Thymus (tissue), 14 donors: ENCODE measurements at places on chromosomes 2 and 18. TPM values are rescaled to one million over a fixed set of nuclear protein-coding genes. Genes with fewer than 3 reads are reported as not detected.

KLHL30 gene
- total RNA-seq = 0.05 TPM

NCKAP5 gene
- 2.0 TPM for total RNA-seq

SLC19A3 gene
- 0.57 TPM for total RNA-seq

C2orf72 gene
- 0.05 TPM for total RNA-seq

NFU1 gene
- 42.8 TPM for total RNA-seq

DYNAP gene
- 0.09 TPM for total RNA-seq

CLIP4 gene
- 12.5 TPM for total RNA-seq

TRPM8 gene
- total RNA-seq = 0.19 TPM

SALL3 gene
- under 0.01 TPM for total RNA-seq

GRHL1 gene
- 1.2 TPM for total RNA-seq

CRYGC gene
- total RNA-seq = not detected

CHRND gene
- 0.57 TPM for total RNA-seq

DNA sequence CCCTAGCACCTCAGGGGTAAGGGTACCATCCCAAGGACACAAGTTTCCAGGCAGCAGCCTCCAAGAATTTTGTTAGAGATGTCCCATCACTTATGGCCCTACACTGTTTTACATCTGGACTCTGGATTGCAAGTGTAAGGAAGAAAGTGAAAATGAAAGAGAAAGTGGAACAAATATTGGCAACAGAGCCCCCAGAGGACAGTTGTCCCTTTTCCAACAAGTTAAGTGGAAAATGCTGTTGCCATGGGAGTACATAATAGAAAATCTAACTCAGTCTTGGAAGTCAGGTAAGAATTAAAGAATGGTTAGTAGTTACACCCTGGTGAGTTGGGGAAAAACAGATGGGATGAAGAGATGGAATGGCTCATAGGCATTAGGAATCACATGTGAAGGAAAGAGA, 50.6 kb downstream of the TTC21B start:
- DNase-seq = no peak

DNA sequence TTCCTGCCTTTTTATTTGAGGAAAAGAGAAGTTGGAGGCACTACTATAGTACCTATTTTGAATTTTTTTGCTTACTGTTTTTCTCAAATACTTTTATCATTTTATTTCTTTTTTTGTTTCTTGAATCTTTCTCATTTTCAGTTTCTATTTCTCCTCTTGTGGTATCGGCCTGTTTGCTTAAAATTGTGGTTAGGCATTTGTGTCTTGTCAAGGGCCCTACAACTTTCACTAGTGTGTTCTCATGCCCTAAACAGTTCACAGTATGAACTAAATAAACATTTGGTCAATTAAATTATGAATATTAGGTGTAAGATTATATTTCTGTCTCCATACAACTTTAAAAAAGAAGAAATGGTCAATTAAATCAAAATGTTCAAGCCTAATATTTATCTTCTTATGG, 613.5 kb downstream of the MBD2 start:
- no peak for DNase-seq

DNA sequence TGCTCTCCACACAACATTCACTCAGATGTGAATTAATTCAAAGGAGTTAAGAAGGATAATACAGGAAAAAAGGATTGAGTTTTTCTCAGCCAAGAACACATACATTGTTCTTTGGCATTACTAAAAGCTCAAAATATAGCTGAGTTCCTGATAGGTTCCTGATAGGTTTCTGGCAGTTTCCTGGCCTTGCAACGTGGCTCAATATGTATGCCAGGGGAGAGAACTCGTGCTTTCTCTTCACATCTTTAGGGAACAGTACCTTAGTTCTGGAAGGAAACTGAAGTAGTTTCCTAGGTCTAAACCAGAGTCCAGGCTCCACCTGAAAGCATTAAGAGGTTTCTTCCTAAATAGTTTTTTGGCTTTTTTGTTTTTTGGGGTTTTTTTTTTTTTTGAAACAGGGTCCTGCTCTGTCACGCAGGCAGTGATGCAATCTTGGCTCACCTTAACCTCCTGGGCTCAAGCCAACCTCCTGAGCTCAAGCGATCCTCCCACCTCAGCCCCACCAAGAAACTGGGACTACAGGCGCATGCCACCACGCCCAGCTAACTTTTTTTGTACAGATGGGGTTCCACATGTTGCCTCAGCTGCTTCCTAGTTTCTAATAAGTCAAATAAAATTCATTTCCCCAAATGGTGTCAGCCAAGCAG, 42.8 kb downstream of the ESCO1 start:
- no peak for DNase-seq

- no peak for DNase-seq
Observed at GRCh38 chr2:141605163-141605562, 525.7 kb downstream of the LRP1B start.

DNA sequence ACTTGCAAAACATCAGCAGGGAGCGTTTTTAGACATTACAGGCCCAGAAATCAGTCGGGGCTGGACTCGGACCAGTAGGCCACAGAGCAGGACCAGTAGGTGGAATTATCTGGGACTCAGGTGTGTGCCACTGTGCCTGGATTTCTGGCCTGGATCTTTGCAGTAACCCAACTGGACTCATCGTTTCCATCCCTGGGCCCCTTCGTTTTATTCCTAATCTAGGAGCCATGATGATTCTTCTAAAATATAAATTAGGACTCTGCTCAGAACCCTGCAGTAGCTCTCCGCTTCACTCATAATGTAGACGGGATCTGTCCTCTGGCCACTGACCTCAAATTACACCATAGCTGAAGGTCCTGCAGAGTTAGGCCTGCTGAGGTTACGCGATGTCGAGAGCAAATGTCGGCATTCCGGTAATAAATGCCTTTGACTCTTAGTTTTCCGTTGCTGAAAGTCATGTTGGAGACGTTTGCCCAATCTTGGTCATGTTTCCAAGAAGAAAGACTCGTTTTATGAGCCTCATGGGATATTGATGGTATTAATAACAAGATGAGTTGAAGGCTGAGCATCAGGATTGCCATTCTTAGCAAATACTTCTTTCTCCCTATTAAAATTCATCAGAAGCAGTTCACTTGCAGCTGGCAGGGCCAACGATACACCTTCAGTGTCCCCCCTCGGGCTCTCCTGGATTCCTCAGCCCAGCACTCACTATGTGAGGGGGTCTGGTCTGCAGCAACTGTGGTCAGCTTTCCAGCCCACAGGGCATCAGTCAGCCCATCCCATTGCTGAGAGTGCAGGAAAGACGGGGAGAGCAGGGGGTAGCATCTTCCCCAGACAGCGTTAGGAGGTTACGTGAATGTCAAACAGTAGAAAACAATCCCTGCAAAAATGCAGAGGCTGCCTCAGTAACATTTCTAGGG, 39.9 kb upstream of the KLF11 start:
- DNase-seq = no peak

DNA sequence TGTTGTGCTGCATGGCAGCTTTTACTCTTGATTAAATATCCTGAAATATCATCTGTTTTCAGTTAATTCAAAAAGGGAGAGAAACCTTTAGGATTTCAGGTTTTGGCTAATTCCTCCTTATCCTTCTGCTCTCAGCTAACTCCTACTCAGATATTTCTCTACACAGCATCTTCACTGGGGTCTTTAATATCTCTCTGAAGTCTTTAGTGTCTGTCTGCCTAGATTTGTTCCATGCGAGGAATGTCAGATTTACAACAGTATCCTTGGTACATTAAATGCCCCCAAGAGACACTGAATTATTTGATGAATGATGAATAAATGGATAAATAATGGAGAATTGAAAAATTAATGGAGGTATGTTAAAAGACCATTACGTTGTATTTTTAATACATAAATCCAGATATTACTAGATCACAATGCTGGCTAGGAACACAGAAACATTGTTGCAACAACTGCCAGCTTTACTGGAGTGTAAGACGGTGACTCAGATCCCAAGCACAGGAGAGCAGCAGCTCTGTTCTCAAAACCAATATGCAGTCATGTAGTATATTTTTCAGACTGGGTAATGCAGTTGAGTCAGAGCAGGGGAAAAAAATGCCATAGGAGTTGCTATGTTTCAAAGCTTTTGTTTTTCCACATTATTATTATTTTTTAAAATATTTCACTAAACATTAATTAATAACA, 388.0 kb upstream of the SYT4 start:
- no peak for DNase-seq

DNA sequence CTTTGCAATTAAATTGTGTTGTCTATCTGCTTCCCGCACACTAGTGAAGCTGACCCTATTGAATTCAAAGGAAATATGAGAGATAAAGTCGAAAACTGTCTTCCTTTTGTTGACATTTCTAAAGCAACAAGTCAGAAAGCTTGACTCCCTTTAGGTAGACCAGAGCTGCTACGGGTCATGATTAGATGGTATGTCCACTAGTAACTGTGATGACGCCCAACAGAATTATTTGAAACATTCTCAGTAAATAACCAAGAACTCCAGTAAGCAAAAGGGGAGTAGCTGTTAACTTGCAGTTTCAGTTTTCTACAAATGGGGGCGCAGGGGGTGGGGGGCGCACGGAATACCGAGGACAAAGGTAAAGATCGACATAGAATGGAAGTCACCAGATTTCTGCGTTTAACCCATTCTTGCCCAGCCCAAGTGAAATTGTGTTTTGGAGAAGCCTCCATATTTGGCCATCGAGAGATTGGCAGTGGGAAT, 56.4 kb downstream of the CRIM1 start:
- DNase-seq = no peak

- no peak for DNase-seq
Observed at GRCh38 chr2:104200533-104201168, 653.3 kb upstream of the POU3F3 start.

GRCh38 chr2:104384961-104385360, 469.0 kb upstream of the POU3F3 start:
- DNase-seq = no peak

GRCh38 chr2:110804915-110805314, 72.5 kb downstream of the ACOXL start:
- peak; percentile 33 for DNase-seq

DNA sequence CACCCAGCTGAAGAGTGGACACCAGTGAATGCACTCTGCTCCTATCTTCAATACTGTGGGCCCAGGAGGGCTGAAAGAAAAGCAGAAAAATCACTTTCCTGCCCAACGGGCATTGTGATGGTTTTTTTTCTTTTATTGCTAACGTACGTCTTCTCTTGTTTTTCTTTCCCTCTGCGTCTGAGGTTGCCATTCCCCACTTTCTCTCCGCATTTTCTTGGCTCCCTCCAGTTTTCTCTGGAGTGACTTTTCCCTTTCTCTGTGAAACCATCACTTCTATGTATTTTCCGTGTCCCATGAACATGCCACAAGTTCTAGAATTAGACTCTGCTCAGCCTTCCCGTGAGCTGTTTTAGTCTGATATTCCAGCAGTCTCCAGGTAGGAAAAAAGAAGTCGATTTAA, 169.2 kb downstream of the BCL2 start:
- no peak for DNase-seq

- no peak for DNase-seq
Observed at GRCh38 chr2:185433824-185434223, 304.8 kb upstream of the FSIP2 start.

- DNase-seq = no peak
Observed at GRCh38 chr2:127416506-127417001, 1.7 kb upstream of the PROC start.

DNA sequence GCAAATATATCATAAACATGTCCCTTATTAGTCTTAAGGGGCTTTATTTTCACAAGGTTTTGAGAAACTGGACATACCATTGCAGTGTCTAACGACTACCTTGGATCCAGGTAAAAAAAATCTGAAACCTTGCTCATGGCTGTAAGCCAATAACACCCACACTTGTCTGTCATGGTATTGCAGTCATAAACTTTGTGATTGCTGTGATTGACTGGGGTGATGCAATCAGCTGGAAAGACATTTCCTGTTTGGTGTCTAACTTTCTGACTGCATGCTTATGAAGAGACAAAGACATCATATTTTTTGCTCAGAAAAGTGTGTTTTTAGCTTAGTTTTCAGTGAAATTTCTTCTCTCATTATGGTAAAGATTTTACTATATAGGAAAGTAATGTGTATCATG, 635.0 kb downstream of the TSN start:
- no peak for DNase-seq

- no peak for DNase-seq
Observed at GRCh38 chr18:80167331-80167730, 58.3 kb downstream of the ADNP2 start.

- DNase-seq = no peak
Observed at GRCh38 chr2:30645081-30645744, 162.0 kb downstream of the CAPN13 start.

- DNase-seq = no peak
Observed at GRCh38 chr2:239466755-239467271, 66.0 kb upstream of the HDAC4 start.

DNA sequence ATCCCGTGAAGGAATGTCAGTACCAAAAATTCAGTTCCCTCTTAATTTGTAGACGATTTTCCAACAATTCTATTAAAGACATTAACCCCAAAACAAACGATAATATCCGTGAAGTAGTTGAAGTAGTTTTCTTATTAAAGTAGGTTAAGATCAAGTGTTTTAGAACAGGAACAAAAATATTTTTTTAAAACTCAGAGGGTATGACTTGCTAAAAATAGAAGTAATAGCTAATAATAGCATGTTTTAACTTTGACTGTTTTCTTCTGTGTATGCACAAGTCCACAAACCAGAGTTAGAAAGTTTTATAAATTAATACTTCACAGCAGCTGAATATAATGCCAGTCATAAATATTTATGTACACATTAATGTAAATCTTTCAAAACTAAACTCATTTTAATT, 2.4 kb downstream of the DNAJC10 start:
- no peak for DNase-seq

- no peak for DNase-seq
Observed at GRCh38 chr2:141878016-141878415, 252.8 kb downstream of the LRP1B start.

DNA sequence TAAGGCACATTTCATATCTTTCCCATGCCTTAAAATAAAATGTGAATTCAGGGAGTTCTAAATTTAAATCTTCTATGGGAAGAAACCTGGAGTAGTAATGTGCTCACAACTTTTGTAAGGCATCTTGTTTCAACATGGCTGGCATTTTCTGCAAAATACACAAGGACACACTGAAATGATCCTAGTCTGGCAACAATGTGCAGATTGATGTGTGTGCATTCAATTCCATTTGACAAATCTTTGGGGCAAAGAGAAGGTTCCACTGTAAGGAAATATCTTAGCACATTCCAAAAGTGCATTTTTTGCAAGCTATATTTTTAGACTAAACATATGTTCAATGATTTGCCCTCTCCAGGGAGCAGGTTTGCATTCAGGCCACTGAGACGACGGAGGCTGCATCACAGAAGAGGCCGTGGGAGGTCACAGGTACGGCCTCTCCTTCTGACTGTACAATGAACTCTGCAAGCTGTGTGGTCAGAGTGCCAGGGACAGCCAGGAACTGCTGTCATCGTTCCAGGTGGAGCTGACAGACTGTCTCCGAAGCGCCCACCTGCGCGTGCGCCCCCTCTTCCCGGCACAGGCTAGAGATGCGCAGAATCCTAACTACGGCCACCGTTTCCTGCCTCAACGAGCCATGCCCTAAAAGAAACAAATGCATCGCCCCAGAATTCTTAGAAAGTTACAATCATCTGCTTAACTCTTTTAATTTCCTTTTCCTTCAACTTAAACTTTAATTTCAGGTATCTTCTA, 149.2 kb upstream of the POU3F3 start:
- no peak for DNase-seq
